Amygdala (tissue), 56 donors: ENCODE measurements at places on chromosomes 4 and X.
A peak's percentile ranks its signal among the peaks of the same experiment; 100 is the strongest.

DNA sequence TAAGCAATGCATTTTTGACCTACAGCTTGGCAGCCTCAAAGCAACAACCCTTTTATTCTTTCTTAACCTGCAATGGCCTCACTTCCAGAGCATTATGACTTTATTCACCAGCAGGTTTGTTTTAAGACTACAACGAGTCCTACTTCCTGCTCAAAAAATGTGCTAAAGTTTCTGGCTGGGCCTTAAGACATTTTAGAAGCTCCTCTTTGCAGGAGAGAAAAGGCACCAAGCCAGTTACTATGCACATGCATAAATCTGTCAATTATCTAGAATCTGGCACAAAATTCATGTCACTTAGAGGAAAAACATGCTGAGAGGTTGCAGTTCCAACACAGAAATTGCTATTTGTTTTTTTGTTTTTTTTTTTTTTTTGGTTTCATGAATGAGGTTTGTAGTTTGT, 223.0 kb upstream of the EPHA5 start:
- no peak for DNase-seq

GRCh38 chr4:42460043-42460442, 62.8 kb downstream of the SHISA3 start:
- no peak for DNase-seq

- no peak for DNase-seq
Measured at GRCh38 chrX:131677655-131678628, 134.1 kb downstream of the OR13H1 start.

- DNase-seq, result peak; percentile 51
Measured at GRCh38 chrX:50813843-50814661, at the start of gene SHROOM4. Gene SHROOM4 (minus strand): TSS chrX:50814194. CDS start chrX:50814018, 176 bp downstream.

- DNase-seq, result no peak
Measured at GRCh38 chr4:181507180-181507835, 735.9 kb upstream of the TENM3 start.
